Glutamatergic neuron (in vitro differentiated cells): ENCODE measurements at places on chromosomes 2 and 18. TPM values are rescaled to one million over a fixed set of nuclear protein-coding genes. Genes with fewer than 3 reads are reported as not detected.

The IAH1 gene
- total RNA-seq = 24.4 TPM

The FAM237A gene
- total RNA-seq = not detected

The UGT1A8 gene
- not detected for total RNA-seq

The CRYBA2 gene
- total RNA-seq = 0.49 TPM

The CDK5R2 gene
- 46.1 TPM for total RNA-seq

The FAHD2A gene
- 50.3 TPM for total RNA-seq

The UGT1A4 gene
- not detected for total RNA-seq

The ELOA2 gene
- total RNA-seq = not detected

The PROKR1 gene
- total RNA-seq = 0.83 TPM

The GPR35 gene
- total RNA-seq = 1.5 TPM

The STARD6 gene
- total RNA-seq = not detected

The DNER gene
- total RNA-seq = 36.0 TPM
